ENCODE measurements at places on chromosomes 5 and 9.

DNA sequence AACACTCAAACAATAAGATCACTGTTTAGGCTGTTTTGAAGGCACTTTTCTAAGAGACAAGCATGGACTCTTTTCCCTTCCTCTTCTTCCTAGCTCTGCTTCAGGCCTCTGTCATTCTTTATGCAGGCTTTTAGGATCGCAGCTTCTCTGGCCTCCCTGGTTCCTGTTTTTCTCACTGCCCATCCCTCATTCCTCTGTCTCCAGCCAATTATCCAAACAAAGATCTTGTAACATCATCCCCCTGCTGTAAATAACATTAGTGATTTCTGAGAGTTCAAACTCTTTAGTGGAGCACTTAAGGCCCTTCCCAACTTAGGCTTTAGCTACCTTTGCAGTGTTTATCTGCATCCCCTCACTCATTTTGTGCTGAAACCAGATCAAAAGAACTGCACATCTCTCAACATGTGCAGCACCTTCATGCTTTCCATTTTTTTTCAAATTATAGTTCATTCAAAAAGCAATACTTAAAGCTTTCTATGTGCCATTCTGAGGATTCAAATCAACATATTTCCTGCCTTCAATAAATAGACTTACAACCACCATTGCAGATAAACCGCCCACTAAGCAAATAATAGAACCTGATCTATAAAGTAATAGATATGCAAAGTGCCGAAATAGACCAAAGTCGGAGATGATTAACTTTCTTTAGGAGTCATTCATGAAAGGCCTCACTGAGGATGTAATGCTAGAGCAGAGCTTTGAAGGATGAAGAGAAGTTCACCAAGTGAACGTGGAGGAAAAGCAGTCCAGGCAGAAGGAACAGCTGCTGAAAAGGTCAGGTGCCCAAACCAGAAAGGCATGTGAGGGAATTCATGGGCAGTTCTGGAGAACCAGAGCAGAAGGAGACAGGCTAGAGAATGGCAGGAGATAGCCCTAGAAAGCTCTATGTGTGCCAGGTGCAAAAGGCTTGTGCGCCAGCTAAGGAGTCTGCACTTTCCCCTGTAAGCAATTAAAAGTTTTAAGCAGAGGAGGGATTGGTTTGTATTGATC is 95.8 kb upstream of the ZNF366 start:
- no peak for DNase-seq

- no peak for DNase-seq
Measured at GRCh38 chr5:164000819-164001218, 495.4 kb downstream of the MAT2B start.

- DNase-seq, result no peak
Measured at GRCh38 chr5:122719991-122720746, 54.7 kb upstream of the SNX2 start.

DNA sequence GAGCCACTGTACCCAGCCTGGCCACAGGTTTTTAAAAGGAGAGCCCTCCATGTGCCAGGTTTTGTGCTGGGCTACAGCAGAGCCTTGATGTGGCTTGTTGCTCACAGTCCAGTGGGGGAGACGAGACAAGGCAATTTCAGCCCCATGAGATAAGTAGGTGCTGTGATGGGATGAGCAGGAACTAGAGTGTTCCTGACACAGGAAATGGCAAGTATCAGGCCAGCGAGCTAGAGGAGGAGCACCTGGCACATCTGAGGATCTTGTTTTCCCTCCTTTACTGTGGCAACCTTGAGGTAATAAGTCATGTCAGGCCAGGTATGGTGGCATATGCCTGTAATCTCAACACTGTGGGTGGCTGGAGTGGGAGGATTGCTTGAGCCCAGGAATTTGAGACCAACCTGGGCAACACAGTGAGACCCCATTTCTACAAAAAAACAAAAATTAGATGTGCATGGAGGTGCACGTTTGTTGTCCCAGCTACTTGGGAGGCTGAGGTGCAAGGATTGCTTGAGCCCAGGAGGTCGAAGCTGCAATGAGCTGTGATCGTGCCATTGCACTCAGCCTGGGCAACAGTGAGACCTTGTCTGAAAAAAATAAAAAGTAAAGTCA is 3.8 kb upstream of the ZDHHC12 start:
- DNase-seq, result no peak

- DNase-seq, result no peak
Measured at GRCh38 chr5:151002250-151002649, 18.1 kb upstream of the GPX3 start.

GRCh38 chr5:79193643-79194042 is 42.3 kb upstream of the JMY start:
- no peak for DNase-seq

GRCh38 chr5:62593331-62593730 is 14.7 kb downstream of the LRRC70 start:
- no peak for DNase-seq

GRCh38 chr9:133803028-133803585 is 65.0 kb upstream of the SARDH start:
- DNase-seq, result no peak

DNA sequence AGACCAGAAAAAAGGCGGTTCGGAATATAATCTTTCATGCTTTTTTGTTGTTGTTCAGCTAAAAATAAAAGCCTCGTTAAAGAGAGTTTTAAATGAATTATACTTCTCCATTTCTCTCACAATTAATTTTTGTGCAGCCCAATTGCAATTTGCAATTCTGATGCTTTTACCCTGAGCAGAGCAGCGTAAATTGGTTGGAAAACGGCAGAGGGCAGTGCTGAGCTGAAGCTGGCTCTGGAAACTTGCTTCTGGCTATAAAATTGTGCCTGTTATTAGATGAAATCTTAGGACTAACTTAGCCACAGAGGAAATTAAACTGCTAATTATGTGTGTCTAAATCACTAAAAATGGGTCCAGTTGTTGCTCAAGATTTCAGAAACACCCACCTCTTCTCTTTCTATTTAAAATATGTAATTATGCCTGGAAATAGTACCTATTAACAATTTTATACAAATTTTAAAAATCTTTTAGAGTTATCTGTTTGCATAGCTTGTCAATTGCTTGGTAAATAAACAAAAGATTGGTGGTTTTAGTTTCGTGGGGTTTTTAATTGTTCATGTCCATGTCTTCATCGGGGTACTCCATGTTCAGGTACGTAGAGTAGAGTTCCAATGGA is 441.8 kb upstream of the TLE4 start:
- DNase-seq, result no peak

DNA sequence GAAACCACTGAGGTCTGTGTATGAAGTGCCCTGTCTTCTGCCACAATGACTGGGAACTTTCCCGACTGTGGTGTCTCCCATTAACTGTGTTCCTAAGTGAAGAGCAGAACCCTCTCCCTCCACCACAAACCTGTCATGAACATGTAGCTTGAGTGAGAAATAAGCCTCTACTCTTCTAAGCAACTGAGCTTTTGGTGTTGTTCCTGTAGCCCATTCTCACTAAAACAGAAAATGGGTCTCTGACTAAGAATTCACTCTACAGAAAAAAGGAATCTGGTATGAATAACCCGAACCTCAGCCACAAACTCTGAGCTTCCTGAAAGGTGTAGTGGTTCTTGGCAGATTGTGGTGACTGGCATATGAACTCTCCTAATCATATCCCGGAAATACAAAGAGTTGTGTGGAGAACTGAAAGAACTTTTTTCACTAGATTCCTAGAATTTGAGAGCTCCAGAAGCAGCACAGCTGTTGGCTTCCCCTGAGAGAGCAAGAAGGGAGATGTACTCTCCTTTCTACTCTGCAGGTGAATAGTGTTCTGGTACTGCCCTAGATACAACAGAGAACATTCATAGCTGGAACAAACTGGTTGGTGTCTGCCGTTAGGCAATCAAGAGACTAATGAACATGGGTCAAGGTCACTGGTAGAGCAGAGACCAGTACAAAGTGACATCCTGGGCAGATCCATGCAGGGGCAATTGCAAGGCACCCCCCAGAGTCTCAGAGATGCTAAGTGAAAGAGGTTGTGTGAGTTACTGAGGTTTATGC is 283.8 kb downstream of the PDE4D start:
- no peak for DNase-seq

DNA sequence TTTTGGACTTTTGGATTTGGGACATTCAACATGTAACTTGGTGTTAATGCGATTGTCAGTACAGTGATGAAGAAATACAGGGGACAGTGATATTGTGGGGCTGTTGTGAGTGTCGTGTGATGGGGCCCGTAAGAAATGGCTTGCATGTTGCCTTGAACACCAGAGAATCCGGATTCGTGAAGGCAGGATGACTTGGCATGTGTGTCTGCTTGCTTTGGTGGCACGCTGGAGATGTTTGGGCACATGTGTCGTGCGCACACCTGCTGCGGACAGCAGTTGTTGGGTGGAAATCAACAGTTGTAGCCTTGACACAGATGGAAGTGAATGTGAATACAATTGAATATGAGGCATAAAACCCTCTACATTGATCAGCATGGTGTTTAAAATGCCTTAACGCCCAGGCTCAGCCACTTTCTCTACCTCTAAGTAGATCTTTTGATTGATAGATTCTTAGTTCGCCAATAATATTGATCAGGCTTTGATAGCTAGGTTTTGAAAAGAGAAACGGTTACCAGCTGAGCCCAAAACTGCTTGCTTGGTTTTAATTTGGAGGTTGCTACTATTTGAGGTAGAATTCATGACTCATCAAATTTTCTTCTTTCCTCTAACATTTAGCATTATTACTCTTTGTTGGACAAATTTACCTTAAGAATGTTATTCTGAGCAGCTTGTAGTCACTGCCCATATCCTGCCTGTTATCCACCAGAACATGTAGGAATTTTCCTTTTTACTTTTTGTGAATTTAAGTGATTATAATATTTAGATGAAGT is 94.4 kb downstream of the TRIO start:
- no peak for DNase-seq

GRCh38 chr9:122144836-122145591 is 14.6 kb downstream of the NDUFA8 start:
- no peak for DNase-seq

GRCh38 chr5:65197531-65198455 is 283.9 kb downstream of the ADAMTS6 start:
- no peak for DNase-seq

GRCh38 chr5:150397146-150397781 is 15.4 kb downstream of the CD74 start:
- no peak for DNase-seq

GRCh38 chr5:90022002-90022710 is 387.4 kb downstream of the CETN3 start:
- no peak for DNase-seq

DNA sequence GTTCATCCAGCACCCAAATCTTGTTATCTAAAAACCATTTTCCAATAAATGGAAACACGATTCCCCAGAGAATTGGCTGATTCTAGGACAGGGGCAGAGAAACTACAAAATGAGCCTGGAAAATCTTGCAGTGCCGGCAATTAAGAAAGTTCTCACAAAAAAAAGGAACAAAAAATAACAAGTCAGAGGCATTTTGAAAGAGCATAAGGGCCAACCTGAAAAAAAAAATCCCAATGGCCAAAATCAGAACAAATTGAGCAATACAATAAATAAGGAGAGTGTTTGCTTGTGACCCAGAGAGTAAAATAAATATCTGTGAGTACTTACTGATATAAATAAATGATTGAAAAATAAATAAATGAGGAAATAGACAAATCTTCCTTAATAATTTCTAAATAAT is 55.1 kb upstream of the S1PR3 start:
- DNase-seq, result no peak

GRCh38 chr5:71705421-71705820 is 13.7 kb upstream of the CARTPT start:
- no peak for DNase-seq

DNA sequence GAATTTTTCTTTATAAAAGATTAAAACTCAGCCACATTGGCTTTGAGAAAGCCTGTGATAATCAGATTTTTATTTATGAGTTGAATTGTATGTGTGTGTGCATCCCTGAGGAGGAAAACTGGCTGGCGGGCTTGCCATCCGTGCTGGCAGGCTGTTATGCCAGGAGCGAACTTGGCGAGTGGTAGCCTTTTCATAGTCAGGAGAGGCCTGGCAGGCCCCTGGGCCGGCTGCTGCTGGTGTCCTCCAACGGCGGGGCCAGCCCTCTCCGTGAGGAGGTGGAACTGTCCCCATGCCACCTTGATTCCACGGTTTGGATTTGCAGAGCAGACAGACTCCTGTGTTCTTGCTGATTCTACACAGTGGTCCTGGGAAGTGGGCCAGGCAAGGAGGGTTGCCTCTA is 43.3 kb downstream of the ZNF618 start:
- no peak for DNase-seq

DNA sequence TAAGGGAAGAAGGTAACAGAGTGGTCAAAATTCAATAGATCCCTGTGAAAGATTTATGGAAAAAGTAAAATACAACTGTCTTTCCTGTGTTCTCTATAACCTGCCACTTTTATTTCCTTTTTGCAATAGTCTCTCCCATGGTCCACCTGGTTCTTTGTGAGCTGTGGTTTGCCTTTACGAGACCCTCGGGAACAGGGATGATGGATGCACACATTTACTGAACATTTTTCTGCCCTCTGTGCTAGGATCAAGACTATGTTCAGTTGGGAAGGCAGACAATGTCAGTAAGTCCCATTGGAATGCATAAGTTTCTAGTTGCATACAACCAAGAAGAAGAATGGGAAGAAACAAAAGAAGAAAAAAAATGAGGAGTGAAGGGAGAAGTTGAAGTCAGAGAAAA is 281.2 kb downstream of the TRPM3 start:
- DNase-seq, result no peak

- DNase-seq, result no peak
Measured at GRCh38 chr5:52798938-52799337, 11.2 kb downstream of the ITGA1 start.

GRCh38 chr9:17864951-17865350 is 286.1 kb downstream of the SH3GL2 start:
- DNase-seq, result no peak

- no peak for DNase-seq
Measured at GRCh38 chr9:98536542-98537173, 172.1 kb downstream of the GABBR2 start.

- DNase-seq, result no peak
Measured at GRCh38 chr5:54645882-54646355, 128.4 kb downstream of the SNX18 start.

- no peak for DNase-seq
Measured at GRCh38 chr5:175337680-175338079, 106.3 kb downstream of the DRD1 start.

GRCh38 chr9:115591584-115591984 is 473.6 kb upstream of the TNC start:
- DNase-seq, result no peak

GRCh38 chr5:161547738-161548486 is 1.4 kb upstream of the GABRB2 start:
- DNase-seq, result no peak

DNA sequence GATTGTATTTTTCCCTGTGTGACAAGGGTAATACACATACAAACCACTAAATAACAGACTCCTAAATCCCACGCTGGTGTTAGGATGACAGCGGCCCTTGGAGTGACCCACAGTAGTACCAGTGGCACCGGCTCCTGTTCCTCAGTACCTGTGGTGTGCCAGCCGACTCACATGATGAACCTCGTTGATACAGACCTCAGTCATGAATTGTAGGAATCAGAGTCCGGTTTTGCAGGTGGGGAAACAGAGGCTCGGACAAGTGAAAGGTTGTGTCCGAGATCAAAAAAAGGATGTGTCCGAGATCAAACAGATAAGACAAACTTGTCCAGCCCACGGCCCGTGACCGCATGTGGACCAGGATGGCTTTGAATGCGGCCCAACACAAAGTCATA is 78.0 kb downstream of the AMBP start:
- DNase-seq, result no peak

Measured in stimulated activated CD8-positive, alpha-beta memory T cell treated with anti-CD3 and anti-CD28 coated beads, Interleukin-15, amount 100 ng/mL, for 48 hours (primary cell).